ENCODE measurements at places on chromosomes 1 and 21.
A peak's percentile ranks its signal among the peaks of the same experiment; 100 is the strongest.

- peak; percentile 69 for DNase-seq
Observed at GRCh38 chr1:246450611-246451251, 56.3 kb downstream of the SMYD3 start.

GRCh38 chr1:33703464-33703863 is 160.4 kb upstream of the HMGB4 start:
- no peak for DNase-seq

DNA sequence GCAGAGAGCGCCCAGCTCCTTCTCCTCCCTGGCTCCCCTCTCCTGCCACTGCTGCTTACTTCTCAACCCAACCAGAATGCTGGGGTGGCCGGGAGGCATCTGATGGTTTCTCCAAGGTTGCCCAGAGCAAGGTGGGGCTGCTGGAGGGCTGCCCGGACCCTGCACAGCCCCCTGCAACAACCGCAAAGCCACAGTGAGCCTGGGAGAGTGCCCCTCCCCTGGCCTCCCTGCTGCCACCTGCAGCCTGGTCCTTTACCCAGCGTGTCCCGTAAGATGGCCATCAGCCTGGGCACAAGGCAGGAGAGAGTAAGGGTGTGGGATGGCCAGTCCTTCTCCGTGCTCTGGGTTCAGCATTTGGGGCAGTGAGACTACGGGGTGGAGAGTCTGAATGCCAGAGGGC is 17.0 kb downstream of the MX2 start:
- DNase-seq: no peak

DNA sequence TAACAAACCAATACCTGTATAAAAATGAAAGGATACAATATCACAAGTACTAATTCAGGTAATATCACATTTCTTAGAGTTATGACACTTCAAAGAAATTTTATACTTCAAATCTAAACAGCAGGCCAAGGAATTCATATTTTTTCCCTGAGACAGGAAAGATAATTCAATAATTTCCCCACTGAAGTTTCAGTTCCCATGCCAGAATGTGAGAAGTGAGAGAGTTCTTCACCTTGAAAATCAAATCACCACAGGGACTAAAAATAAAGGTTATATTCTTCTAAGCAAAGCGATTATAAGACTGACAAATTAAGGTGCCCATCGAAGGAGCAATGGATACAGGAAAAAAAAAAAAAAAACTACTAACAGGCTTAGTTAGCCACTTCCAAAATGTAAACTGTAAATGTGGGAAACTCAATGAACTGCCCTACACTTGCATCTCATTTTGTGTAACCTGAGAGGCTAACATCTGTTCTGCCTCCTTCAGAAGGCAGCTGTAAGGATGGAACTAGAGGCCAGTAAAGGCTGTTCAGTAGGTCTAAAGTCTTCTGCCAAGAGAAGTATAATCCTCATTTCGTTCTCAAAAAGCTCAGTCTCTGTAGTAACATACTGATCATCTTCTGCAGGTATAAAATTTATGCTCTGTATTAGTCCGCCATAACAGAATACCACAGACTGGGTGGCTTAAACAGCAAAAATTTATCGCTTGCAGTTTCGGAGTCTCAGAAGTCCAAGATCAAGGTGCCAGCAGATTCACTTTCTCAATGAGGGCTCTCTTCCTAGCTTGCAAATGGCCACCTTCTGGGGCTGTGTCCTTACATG is 127.8 kb downstream of the RERE start:
- no peak for DNase-seq

DNA sequence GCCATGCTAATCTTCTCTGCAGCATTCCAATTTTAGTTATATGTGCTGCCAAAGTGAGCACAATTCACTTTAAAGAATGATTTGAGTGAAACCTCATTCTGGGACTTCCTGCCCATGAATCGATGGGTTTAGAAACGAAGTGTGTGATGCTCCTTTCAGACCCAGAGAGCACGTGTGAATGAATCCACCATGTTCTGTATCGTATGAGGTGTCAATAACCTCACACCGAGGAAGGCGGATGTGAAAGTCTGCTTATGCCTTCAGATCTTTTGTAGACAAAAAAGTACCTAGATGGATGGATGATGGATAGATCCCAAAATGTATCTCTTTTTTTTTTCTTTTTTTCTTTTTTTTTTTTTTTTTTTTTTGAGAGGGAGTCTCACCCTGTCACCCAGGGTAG is 13.8 kb downstream of the UBASH3A start:
- no peak for DNase-seq

GRCh38 chr1:227424953-227425352 is 106.7 kb upstream of the CDC42BPA start:
- DNase-seq: no peak

- no peak for DNase-seq
Observed at GRCh38 chr1:155970531-155971167, 7.7 kb downstream of the ARHGEF2 start.

DNA sequence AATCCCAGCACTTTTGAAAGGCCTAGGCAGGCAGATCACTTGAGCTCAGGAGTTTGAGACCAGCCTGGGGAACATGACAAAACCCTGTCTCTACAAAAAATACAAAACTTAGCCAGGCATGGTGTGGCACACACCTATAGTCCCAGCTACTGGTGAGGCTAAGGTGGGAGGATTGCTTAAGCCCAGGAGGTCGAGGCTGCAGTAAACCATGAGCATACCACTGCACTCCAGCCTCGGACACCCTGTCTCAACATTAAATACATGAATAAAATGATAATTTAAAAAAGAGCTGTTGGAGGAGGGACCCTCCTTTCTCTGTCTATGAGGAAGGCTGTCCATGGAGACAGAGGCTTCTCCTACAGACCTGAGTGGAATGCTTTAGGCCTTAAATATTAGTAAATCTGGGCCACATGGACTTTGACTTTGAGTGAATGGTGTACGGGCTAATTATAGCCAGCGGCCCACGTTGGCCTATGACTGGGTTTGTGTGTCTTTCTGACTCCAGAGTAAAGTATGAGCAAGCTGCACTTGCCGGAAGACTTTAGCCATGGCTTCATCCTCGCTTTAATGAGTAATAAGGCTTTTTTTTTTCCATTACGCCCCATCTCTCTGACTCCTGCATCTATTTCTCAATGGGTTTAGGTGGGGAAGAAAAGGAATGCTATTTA is 21.3 kb downstream of the RAB3B start:
- no peak for DNase-seq

DNA sequence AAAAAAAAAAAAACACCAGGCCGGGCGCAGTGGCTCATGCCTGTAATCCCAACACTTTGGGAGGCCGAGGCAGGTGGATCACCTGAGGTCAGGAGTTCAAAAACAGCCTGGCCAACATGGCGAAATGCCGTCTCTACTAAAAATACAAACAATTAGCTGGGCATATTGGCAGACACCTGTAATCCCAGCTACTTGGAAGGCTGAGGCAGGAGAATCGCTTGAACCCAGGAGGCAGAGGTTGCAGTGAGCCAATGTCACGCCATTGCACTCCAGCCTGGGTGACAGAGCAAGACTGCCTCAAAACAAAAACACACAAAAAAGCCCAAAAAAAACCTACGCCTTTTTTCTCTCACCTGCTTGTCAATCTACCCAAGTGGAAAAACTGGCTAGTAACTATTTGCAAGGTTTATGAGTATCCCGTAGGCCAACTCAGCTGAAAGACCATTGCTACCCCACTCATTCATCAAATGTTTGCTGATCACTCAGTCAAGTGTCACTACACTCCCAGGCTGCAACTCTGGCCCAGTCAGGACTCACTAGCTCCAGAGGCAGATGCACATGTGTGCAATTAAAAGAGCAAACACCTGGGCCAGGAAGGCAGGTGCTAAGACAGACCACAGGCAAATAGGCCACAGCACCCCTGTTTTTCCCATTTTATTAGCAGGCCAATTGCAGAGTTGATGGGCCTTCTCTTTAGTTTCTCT is 2.0 kb downstream of the CSRP1 start:
- DNase-seq: no peak

- DNase-seq: no peak
Observed at GRCh38 chr1:46026531-46026930, 105.9 kb downstream of the PIK3R3 start.

- DNase-seq: no peak
Observed at GRCh38 chr1:29631361-29631760, 395.0 kb downstream of the PTPRU start.

DNA sequence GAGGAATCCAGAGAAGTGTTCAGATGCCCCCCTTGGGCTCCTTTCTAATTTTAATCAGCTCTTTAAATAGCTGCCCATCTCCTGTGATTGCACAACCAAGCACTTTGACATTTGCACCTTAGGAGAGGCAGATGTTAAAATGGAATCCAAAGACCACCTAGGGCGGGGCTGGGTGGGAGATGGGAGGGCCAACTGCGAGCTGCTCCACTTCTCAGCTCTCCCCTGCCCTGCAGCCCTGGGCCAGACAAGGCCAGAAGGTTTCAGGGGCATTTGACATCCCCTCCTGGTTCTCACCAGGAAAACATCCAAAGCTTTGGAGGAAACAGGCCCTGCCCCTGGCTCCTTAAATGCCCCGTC is 106.9 kb downstream of the DHRS3 start:
- no peak for DNase-seq

- no peak for DNase-seq
Observed at GRCh38 chr21:36207577-36208320, 51.1 kb downstream of the DOP1B start.

- DNase-seq: peak; percentile 91
Observed at GRCh38 chr1:230823426-230823825, 44.9 kb downstream of the C1orf198 start.

GRCh38 chr1:46134660-46135331 is 2.4 kb upstream of the PIK3R3 start:
- DNase-seq: no peak

DNA sequence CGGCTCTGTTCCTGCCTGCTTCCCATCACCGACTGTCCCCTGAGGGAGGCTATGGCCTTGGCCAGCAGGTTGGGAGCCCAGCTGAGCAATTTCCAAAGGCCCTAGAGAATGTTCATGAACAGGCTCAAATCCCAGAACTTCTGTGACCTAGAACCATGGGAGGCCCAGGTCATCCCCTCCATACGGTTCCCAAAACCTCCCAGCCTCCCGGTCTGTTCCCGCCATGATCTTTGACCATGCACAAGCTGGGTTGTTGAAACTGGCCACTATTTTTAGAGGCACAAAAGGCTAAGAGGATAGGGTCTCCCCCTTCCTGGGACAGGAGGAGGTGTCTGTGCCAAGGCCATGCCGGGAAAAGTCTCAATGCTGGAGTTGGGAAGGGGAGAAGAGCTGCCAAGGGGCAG is 27.5 kb downstream of the EPHA2 start:
- no peak for DNase-seq

DNA sequence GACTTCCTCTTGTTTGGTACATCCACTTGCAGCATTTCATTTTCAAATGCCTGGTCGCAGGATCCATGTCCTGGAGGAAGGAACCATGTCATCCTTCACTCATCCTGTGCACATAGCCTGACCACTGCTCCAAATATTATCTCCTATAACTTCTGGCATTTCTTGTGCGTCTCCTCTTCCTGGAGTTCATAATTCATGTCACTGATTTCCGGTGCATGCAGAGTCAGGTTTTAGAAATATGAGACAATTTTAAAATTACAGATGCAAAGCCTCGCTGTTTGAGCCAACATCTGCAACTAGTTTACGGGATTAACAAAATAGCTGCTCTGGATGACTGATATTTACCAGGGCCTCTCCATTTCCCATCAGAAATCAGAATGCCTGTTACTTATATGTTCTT is 268.1 kb downstream of the DNM3 start:
- peak; percentile 87 for DNase-seq

GRCh38 chr1:210293171-210293607 is 35.5 kb upstream of the HHAT start:
- DNase-seq: peak; percentile 79

- no peak for DNase-seq
Observed at GRCh38 chr1:184685116-184685515, 69.5 kb downstream of the EDEM3 start.

DNA sequence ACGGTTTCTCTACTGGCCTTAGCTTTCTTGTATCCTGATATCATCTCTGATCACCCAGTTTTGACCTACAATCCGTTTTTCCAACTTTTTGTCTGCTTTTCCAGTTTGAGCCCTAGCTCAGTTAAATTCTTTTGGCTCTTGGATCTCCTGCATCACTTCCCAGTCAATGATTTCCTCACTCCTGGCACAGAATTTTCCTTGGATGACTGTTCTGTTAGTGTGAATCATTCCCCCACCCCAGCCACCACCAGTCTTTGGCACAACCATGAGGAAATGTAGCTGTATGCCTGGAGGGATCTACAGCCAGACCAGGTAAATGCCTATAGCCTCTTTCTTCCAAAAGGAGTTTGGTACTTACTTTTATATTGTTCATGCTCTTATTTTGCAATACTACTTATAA is 187.2 kb upstream of the PTGFR start:
- peak; percentile 22 for DNase-seq

DNA sequence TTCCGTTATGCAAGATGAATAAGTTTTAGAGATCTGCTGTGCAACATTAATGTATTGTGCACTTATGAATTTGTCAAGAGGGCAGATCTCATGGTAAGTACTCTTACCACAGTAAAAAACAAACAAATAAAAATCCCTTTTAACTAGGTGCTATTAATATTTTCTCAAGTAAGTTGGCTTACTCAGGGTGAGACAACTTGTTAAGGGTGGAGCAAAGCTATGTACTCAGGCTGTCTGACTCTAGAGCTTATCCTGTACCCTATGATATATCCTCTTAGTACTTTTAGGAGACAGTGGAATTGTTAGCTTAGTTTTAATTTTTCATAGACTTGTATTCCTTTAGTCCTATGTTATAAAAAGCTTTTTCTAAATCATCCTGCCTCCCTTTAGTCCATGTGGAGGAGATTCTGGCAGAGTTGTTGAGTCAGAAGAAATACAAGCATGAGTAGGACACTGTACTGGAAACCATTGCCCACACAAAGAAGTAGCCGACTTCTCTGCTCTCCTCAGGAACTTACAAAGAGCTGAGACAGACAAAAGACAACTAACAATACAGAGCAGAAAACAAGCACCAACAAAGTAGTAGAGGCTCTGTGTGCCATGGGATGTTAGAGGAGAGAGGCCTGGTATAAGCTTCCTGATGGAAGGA is 49.2 kb downstream of the S1PR1 start:
- DNase-seq: no peak

GRCh38 chr1:181100015-181100905 is 11.8 kb downstream of the IER5 start:
- peak; percentile 13 for DNase-seq

DNA sequence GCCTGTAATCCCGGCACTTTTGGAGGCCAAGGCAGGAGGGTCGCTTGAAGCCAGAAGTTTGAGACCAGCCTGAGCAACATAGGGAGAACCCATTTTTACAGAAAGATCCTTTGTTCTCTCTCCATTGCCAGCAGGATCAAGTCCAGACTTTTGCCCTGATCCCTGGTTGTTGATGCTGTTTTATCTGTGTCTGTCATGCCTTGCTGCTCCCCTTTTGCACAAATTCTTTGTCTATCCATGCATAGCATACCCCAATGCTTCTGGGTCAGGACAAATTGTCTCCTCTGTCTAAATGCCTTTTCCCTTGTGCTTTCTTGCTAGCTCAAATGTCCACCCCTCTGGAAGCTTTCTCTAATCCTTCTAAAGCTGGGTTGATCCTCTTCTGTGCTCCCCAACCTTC is 25.3 kb upstream of the FAAH start:
- no peak for DNase-seq
